GM20000 (cell line): ENCODE measurements at places on chromosomes 3 and 15.

DNA sequence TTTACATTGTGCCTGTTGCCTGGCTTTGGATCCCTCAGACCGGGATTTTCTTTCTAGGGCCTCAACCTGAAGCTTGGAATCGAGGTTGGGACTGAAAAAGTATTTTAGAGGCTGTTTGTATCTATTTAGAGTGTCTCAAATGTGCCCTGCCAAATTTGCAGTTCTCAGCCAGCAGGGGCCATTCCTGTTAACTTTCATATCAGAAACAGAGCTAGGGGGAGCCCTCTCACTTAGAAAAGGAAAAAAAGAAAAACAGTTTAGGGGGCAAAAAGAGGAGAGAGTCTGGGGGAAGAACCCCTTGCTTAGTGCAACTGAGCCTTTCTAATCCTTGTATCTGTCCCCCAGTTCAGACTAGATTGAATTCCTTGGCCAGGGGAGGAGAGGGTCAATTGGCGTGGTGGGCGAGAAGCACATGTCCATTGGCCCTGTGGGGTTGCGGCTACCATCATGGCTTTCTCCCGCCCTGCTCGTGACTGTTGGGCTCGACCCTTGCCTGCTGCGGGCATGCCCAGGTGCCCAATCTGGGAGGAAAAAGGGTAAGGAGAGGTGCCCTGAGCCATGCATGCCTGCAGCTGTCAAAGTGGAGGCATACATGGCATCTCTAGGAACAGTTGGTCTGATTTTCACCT lies 101.6 kb downstream of the CFAP44 start:
- DNase-seq = no peak

GRCh38 chr3:71018799-71019198 lies 564.7 kb downstream of the FOXP1 start:
- no peak for DNase-seq

DNA sequence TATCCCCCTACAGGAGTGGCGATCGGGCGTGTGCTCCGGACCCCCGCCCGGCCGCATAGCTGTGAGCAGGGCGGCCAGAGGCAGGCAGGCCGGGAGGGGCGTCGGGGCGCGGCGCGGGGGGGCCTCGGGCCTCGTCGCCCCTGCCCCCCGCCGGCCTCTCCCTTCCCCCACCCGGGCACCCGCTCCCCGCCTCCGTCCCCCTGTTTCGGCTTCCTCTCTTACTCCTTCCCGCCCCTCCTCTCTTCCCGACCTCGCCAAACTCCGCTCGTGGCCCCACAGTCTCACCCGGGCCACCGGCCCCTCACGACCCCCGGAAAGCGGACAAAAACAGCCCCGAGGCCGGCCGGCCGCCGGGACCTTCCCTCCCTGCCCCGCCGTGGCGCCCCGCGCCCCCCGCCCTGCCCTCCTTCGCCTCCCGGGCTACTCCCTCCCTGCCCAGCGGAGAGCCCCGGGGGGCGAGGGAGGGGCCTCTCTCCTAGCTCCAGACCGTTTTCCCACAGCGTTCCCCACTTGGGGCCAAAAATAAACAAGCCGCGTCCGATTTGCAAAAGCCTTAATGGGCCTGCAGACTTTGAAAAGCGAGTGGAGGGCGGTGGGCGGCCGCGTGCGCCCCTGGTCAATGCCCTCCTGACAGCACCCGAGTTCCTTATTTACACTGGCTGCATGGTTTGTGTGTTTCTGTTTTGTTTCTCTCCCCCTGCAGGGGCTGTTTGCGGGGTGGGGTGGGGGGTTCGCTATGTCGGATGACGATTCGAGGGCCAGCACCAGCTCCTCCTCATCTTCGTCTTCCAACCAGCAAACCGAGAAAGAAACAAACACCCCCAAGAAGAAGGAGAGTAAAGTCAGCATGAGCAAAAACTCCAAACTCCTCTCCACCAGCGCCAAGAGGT lies 1.0 kb downstream of the UBE2E1 start:
- DNase-seq = peak; percentile 67

GRCh38 chr3:81643721-81644120 lies 117.7 kb downstream of the GBE1 start:
- no peak for DNase-seq

DNA sequence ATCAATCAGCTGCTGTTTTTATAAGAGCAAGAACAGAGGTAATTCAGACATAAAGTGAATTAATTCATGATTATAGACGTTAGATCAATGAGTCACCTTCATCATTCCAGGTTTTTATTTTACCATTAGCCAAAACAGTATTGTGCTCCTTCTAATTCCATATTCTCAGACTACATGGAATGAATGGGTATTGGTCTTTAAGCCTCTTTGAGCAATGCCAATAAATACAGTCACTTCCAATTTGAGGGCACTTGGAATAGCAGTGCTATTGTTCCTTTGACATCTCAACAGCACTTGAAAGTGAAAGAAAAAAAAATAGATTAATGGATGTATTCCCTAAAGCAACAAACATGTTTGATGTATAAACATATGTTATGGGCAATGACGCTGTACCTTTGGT lies 830.9 kb upstream of the CFAP20DC start:
- DNase-seq = no peak
